Germinal center (tissue), 1 donor: ENCODE measurements at places on chromosomes 2 and 18.

DNA sequence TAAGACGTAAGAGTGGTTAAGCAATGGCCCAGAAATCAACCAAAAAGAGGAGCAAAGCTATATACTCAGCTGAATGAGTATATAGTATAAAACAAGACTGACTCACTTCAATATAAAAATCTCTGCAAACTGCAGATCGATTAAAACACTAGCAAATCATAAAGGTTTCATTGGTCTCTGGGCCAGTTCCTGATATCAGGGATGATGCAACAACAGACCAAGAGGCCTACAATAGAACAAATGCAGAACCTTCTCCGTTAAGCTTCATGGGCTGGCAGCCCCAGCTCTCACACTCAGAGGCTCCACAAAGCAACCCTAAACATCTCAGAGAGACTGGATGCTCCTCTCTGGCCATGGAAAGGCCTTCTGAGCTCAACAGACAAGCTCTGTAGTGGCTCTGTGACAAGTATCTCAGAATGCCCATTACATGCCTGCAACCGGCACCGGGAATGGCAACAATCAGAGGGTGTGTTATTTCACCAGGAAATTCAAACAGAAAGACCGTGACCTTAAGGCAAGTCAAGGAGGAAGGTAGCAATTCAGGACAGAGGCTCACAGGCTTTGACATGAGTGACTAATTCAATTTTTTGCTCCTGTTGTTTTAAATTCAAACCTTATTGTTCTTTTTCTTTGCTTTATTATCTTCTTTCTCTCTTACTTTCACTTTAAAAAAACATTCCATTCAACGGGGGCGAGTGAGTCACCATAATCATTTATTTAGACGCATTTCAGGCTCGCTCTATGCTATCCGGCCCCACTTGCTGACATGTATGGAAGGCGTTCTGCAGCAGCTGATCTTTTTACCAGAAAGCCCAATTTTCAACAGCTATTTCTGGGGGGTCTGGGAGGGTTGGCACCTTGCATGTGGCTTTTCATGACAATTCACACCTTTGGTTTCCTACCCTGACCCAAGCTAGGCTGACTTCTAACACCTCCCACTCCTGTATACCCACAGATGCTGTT lies 15.1 kb downstream of the CYRIA start:
- DNase-seq, result peak; percentile 56

- no peak for DNase-seq
Observed at GRCh38 chr2:208315081-208315788, 49.2 kb downstream of the PIKFYVE start.

- no peak for DNase-seq
Observed at GRCh38 chr18:47679864-47680263, 250.6 kb downstream of the SMAD2 start.

- DNase-seq, result no peak
Observed at GRCh38 chr2:134281815-134282419, 28.0 kb downstream of the MGAT5 start.

- no peak for DNase-seq
Observed at GRCh38 chr2:223654384-223654915, 52.3 kb upstream of the SCG2 start.

DNA sequence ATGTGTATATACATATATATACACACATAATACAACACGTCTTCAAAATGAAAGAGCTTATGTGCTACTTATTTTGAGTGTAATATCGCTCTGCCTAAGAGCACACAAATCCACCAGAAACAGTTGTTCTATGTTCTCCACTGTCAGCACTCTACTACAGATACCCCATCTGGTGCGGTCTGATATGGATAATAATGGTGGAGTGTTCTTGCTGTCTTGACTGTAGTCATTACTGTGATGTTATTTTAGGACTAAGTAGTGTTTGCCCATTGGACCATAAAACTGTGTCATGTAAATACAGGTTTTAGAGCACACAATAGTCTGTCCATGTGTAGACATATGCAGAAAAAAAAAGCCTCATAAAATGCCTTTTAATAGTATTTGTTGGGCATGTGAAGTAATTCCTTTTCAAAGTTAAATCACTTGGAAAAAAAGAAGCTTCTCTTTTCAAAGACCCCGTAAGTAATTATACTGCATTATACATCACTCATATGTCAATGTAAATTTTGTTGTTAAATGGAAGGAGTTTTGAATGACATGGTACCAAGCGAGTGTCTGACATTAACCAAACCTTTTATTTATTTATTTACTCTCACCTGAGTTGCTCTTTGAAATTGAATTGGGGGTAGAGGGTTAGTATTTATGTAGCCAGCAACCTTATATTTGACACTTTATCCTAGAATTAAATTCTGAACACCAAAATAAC lies 1249.2 kb upstream of the ZEB2 start:
- no peak for DNase-seq

GRCh38 chr2:66854298-66854697 lies 419.4 kb downstream of the MEIS1 start:
- no peak for DNase-seq

GRCh38 chr2:133599811-133600210 lies 31.5 kb upstream of the NCKAP5 start:
- no peak for DNase-seq

DNA sequence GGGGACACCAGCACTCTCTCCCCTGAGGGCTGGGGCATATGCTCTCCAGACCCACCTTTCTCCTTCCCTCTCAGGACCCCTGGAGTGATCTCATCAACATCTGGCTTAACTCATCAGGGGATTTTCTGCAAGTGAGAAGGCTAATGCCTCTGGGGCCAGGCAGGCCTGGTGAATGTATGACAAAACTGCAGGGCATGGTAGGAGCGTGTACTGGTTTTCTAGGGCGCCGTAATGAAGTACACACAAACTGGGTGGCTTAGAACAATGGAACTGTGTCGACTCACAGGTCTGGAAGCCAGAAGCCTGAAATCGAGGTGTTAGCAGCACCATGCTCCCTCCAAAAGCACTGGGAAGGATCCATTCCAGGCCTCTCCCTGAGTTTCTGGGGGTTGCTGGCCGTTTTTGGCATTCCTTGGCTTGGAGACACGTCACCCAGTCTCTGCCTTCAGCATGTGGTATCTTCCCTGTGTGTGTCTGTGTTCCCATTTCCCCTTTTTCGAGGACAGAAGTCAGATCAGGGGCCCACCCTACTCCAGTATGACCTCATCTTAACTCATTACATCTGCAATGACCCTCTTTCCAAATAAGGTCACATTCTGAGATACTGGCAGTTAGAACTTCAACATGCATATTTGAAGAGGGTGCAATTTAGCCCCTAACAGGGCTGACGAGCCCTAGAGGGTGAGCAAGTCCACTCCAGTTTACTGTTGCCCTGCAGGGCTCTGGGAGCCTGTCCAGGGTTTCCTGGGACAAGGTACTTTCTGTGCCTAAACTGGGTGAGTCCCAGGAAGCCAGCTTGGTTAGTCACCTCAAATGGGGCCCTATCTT lies 45.5 kb upstream of the CAB39 start:
- DNase-seq, result no peak

DNA sequence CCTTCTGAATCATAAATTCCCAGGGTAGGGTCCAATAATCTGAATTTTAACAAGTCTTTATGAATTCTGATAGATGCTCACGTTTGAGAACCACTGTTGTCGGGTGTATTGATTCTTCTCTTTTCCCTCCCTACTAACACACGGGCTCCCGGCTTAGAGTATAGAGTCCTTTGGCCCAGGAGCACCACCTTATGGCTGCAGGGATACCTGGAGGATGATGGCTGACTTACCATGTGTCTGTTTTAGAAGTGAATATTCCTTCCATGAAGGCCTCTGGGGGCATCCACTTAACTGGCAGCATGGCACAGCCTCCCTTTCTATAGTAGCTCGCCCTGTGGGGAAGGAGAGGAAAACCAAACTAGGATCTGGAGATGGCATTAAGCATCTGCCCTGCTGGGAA lies 91.7 kb downstream of the CLIP4 start:
- no peak for DNase-seq

DNA sequence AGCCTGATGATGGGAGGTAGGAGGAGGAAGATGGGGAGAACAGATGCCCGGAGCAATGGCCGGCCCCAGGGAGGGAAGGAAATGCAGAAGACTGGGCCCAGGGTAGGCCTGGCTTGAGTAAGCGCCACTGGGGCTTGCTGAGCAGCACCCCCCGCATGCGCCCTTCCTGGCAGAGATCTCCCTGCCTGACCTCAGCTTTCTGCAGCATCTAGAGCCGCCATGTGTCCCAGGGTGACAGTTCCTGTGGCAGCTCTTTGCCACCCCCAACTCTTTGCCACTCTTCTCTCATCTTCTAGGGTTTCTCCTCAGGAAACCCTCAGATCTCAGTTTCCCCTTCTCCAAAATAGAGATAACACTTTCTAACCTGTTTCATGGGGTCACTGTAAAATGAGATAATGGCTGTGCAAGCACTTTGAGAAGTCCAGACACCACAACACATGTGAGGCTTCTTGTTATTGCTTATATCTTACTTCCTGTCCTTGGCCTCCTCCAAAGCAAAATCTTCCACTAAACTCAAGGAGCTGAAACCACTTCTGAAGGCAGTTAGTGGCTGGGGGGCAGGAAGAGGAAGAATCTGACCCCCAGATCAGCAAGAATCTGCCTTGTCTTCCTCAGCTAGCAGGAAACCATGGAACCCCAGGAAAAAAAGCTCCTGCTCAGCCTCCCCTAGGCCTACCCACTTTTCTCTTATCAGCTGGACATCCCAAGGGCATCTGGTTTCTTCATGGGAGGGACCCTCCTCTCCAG lies 64.9 kb downstream of the EPAS1 start:
- DNase-seq, result no peak

DNA sequence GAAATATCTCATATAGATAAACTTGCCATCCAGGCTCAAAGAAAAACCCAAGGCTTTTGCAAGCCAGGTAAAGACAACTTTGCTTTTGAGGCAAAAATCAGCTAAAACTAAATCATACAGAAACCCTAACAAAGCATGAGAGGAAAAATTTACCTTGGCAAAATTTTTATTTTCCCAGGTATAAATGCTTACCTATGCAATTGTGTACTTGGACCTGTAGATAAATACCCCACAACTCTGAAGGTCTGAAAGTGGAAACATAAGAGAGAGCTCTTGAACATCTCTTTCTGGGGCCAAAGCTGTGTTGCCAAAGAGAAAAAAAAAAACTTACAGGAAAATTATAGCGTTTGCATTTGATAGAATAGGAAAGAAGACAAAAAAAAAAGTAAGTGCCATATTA lies 14.6 kb upstream of the CSRNP3 start:
- DNase-seq, result no peak

- DNase-seq, result no peak
Observed at GRCh38 chr2:23146011-23146410, 239.0 kb upstream of the KLHL29 start.

- DNase-seq, result no peak
Observed at GRCh38 chr2:15941481-15941850, 1.1 kb downstream of the MYCN start.
